ENCODE measurements at places on chromosomes 12 and 14.

GRCh38 chr14:38578278-38578681, 322.4 kb upstream of the CLEC14A start:
- DNase-seq: no peak

- no peak for DNase-seq
These were observed 342.3 kb downstream of the ZFP36L1 start for GRCh38 chr14:68450391-68451120.

DNA sequence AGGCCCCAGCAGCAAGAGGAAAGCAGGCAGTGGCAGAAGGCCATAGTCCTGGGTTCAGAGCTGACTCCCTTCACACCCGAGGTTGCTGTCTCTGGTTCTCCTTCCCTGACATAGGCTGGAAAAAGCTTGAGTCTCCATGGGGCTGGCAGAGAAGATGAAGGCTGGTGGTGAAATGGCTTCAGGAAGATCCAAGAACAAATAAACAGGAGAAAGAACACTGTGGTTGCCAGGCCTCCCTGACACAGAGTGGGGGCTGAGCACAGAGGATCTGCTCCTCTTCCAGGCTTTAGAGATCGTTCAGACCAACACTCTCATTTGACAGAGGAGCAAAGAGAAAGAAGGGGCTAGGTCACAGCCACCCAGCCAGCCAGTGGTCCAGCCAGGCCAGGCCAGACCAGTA, 14.3 kb downstream of the HDAC7 start:
- no peak for DNase-seq

GRCh38 chr14:104695660-104696000, 6.2 kb downstream of the INF2 start:
- DNase-seq: no peak

DNA sequence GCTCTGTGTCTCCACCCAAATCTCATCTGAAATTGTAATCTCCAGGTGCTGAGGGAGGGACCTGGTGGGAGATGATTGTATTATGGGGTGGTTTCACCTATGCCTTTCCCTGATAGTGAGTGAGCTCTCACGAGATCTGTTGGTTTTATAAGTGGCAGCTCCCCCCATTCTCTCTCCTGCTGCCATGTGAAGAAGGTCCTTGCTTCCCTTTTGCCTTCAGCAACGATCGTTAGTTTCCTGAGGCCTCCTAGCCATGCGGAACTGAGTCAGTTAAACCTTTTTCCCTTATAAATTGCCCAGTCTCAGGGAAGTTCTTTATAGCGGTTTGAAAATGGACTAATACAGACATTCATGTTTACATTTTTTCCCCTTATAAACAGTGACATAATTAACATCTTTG, 36.1 kb downstream of the PELI2 start:
- no peak for DNase-seq

DNA sequence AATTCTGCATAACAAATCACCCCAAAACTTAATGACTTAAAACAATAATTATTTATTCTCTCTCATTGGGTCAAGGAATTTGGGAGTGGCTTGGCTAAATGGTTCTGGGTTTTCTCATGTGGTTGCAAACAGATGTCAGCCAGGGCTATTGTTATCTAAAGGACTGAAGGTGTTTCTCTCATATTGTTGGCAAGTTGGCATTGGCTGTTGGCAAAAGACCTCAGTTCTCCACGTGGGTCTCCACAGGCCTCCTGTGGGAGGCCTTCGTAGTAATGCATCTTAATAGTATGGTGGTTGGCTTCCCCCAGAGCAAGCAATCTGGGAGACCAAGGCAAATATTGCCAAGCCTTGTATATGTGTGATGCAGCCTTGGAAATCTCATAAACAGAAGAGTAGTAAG, 14.4 kb downstream of the GALNT16 start:
- DNase-seq: no peak

- DNase-seq: no peak
These were observed 137.1 kb downstream of the HMGA2 start for GRCh38 chr12:65961190-65962035.

DNA sequence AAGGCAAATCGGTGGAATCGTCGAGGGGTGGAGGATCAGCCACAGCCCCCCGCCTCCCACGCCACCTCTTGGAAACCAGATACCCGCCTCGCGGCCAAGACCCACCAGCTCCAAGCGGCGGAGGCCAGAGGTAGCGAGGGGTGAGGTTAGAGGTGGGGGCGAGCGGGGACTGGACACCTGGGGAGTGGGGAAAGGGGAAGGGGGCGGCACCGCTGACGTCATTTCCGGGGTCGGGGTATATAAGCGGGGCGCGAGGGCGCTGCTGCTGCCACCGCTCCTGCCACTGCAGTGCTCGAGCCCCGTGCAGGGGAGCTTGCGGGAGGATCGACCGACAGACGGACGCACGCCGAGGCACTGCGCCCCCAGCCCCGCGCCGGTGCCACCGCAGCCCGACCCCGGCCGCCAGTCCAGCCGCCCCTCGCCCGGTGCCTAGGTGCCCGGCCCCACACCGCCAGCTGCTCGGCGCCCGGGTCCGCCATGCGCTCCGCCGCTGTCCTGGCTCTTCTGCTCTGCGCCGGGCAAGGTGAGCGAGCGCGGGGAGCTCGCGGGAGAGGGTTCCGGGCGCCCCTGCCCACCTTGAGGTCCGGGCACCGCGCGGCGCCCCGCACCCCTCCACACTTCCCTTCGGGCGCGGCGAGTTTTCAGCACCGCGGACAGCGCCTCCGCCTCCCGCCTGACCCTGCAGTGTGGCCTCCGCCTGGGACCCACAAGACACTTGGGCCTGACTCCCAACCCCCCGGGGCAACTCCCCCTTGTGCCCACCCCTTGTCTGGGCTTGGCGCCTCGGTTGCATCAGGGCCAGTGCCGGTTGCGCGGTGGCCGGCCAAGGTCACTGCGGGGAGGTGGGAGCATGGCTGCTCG, at the start of gene CHGA:
CHGA (plus strand) TSS at position 268 of the 861 bp plus-strand sequence; CDS start at position 478, 210 bp downstream.
- DNase-seq: peak; percentile 17

DNA sequence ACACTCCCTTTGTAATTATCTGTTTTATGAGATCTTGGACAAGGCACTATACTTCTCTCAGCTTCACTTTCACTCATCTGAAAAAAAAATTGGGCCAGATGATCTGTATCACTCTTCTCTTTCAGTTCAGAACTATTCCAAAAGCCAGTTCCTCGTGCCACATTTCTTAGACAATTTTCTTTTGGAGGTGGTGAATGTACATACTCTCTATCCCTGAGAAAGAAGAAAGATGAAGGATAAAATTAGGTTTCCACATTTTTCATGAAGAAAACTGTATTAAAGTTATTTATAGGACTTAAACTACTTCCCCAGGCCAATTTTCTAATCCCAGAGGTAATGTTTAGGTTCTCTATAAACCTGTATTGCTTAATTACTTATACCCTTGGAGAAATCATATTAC, 171.6 kb downstream of the SLC6A15 start:
- no peak for DNase-seq

DNA sequence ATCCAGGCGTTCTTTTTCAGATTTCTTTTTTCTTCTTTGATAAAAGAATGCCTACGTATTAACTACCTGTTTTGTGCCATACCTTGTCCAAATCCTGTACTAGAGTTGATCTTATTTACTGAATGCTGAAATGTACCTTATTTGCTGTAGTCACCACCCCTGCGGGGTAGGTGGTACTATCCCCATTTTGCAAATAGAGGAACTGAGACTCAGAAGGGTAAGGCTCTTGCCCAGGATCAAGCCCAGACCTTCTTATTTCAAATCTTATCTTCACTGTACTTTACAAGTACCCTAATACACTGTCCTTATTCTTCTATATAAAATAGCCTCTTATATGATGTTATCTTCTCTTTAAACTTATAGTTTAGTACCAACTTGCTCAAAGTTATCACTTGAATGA, 206.5 kb downstream of the SLC41A2 start:
- no peak for DNase-seq

DNA sequence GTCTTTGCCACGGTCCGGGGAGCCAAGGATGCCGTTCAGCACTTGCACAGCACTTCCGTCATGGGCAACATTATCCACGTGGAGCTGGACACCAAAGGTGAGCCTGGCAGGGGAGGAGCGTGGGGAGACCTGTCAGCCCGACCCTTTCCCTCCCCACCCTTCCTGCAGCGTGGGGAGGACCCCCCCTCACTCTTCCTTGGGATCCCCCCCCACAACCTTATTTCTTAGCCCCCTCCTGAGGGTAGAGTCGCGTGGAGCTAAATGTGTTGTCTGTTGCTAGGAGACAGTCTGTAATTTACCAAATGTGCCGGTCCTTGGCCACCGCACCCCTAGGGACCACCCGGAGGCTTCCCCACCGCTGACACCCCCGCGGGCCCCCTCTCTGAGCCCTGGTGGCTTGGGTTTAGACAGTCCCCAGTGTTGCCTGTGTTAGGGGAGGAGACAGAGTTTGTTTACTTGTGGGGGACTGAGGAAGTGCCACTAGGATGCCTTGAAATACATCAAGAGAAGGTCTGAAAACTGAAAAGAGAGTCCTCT, 2.3 kb downstream of the SETD1B start:
- no peak for DNase-seq

DNA sequence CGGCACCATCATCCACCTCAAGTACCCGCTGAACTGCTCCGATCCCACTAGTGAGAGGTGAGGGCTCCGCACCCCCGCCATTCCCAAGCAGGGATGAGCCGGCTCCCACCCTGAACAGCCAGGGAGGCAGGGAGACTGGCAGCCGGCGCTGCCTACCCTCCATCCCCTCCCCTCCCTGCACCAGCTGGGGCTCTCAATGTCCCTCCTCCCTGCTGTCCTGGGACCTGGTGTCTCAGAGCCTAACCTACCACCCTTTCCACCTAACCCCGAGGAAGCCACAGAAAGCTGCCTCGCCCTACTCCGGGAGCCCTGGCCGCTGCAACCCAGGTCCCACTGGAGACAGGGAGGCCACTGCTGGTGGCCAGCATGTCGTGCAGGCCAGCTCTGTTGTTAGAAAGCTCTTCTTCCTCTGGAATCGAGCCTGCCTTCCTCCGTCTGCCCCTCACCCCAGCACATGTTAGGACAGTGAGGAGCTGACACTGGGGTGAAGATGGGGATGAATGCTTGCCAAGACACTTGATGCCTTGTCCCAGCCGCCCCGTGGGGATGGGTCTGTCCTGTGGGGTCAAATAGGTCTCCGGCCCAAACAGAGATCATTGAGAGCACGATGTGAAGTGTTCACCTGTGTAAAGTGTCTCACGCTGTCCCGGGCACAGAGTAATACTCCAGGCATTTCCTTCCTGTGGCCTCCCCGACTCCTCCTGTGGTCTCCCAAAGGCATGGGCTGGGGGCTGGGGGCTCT, 1.1 kb downstream of the PTPN6 start:
- DNase-seq: no peak

GRCh38 chr12:42162193-42162592, 17.5 kb upstream of the GXYLT1 start:
- no peak for DNase-seq

DNA sequence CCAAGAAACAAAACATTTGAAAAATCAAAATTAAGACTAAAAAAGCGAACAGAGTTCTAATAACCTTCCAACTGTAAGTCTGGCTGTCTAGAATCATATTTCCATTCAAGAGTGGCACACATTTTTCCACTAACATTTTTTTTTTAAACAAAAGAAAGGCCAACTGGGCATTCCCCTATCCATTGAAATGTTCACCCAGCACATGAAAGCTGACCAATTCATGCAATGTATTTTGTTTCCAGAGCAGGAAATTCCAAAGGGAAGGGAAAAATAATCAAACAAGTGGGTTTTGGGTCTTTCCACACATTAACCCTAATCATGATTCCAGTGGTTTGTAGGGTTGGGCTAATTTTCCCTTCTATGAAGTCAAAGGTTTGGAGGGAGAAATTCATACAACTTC, 206.5 kb downstream of the CALM1 start:
- DNase-seq: no peak

DNA sequence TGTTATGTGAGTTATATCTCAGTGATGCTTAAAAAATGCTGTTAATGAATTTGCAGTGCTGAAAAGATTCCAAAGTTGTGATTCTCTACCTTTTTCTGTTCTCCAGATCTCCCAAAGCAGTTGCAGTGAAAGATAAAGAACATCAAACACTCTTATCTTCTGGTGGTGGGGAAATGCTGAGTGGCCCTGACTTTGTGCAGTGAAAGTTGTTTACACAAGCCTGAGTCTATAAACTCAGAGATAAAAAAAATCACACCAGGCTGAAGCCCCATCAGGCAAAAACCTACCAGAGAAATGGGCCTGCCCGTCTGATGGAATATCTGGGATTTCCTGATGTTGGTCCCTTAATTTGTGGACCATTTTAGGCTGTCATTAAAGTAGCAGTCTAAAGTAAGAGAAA, 46.1 kb downstream of the RASSF3 start:
- DNase-seq: no peak

DNA sequence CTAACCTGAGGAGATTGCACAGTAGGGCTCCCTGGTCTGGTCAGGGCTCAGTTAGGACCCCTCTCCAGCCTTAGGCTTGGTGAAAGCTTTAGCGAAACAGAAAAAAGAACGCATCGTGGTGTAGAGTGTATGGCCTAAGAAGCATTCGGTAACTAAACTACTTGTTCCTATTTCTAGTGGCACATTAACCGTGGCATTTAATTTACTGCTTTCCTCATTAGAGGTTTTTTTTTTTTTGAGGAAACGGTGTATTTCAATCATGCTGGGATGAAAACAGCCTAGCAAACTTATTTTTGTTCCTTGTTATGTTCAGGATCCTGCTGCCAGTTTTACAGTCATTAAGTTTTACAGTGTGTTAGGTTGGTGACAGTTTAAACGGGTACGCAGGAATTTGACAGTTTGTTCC, 518 bp upstream of the OSBPL8 start:
- DNase-seq: no peak

DNA sequence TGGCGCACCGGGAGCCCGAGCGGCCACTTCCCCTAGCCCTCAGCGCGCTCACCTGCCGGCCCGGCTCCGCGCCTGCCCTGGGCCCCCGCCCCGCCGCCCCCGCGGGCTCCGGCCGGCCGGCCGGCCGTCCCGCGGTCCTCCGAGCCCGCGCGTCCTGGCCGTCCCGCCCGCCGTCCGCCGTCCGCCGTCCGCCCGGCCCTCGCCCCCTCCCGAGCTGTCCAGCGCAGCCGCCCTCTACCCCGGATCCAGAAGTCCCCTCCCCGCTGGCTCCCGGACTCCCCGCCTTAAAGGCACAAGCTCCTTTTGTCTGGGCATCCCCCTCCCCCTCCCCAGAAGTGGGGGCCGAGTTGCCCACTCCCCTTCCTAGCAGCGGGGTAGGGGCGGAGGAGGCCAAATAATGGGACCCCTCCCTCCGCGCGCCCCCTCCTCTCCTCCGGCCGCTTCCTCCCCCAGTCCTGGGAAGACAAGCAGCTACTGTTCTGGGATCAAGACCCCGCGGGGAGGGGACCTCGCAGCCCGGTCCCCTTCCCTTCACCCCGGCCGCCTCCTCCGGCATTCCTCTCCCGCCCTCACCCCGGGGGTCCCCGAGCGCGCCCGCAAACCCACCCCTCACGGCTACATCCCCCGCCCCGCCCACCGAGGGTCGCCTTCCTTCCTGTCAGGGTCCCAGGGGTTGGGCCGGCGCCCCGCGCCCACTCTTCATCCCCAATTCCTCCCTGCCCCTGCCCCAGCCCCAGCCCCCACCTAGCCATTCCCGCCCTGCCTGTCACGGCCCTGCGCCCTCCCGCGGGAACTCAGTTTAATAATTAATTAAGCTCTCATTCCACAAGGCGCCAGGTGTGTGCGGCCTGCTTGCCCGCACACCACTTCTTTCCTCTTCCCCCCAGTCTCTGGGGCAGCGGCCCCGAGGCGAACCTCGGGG, at the start of gene ADCY6:
ADCY6 (minus strand) TSS at position 236 of the 922 bp plus-strand sequence. CDS start 5,655 bp downstream, outside the sequence.
- no peak for DNase-seq

- no peak for DNase-seq
These were observed 185.8 kb upstream of the NOS1 start for GRCh38 chr12:117547209-117547608.

- DNase-seq: no peak
These were observed 227.5 kb upstream of the ABCD2 start for GRCh38 chr12:39846971-39847650.

GRCh38 chr14:86296173-86296572, 766.2 kb downstream of the FLRT2 start:
- DNase-seq: no peak
